ENCODE measurements at places on chromosomes 5 and 9.
A peak's percentile ranks its signal among the peaks of the same experiment; 100 is the strongest.

GRCh38 chr9:99055384-99055783 is 49.5 kb upstream of the TGFBR1 start:
- DNase-seq = no peak

- no peak for DNase-seq
Measured at GRCh38 chr9:124345063-124345462, 70.2 kb downstream of the PSMB7 start.

DNA sequence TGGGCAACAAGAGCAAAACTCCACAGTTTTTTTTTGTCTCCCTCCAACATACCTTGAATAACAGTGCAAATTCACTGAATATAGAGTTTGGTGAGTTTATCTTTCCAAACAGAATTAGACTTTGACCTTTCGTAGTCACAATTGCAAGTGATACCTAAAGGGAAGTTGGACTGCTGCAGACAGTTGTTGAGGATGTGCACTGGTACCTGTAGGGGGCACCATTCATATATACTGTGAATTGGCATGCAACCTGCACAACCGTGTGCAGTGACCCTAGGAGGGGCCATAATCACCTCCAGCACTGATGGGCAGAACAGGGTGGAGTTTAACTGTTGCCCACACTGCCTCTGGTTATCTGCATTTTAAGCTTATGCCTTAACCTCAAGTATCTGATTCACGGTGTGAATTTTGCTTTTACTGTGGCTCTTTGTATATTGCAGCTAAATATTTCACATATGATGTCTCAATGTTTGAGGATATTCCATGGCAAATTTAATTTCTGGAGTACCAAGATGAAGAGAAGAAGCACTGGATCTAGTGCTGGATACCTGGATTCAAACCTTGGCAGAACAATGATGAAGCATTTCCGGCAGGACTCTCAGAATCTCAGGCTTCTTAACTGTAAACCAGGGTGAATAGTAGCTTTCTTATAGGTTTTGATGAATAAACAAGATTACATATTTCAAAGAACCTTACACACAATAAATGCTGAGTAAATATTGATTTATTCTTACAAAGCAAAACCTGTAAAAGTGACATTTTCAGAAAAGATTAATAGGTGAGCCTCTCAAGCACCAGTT is 144.3 kb downstream of the ACTBL2 start:
- DNase-seq = no peak

DNA sequence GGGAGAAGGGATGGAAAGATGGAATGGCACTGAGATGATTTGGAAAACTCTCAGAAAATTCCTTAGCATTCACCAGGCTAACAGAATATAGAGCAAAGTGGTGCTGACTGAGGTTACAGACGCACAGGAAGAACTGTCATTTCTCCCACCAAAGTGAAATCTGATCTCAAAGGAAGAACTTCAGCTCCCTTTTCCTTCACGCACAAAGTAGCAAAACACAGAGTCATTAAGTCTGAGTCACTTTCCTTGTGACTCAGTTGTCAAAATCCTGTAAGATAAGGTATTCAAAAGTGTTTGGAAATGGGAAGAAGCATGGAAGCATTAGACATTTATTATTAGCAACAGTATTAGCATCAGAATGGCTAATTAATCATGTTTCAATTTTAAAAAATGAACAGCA is 11.7 kb downstream of the MPDZ start:
- DNase-seq = no peak

GRCh38 chr5:116225281-116225922 is 140.6 kb downstream of the COMMD10 start:
- DNase-seq = no peak

DNA sequence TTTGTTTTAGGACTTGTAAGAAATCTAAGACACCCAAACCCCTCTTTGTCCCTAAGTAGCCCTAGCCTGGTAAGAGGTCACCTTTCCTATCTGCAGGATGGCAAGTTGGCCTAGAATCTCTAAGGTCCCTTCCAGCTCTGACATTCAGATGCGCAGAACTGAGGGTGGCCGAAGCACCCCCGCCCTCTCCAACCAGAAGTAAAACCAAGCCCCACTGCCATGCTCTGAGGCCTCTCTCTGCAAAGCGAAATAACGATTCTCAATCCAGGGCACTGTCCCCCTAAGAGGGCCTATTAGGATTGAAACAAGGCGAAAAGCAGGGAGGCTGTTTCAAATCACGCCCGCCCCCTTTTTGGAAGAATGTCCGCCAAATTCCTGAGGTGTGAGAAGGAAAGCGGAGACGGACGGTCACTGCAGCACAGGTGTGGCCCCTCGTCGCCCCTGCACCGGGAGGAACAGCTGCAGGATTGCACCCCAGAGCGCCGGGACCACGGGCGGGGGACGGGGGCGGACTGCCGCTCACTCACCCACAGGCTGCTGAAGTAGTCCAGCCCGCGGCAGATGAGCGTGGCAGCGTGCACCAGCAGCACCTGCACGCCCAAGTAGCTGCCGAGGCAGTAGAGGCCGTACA is 824 bp downstream of the TMEM245 start:
- DNase-seq = no peak

- DNase-seq = no peak
Measured at GRCh38 chr5:138212828-138213160, 329 bp downstream of the CDC23 start.

DNA sequence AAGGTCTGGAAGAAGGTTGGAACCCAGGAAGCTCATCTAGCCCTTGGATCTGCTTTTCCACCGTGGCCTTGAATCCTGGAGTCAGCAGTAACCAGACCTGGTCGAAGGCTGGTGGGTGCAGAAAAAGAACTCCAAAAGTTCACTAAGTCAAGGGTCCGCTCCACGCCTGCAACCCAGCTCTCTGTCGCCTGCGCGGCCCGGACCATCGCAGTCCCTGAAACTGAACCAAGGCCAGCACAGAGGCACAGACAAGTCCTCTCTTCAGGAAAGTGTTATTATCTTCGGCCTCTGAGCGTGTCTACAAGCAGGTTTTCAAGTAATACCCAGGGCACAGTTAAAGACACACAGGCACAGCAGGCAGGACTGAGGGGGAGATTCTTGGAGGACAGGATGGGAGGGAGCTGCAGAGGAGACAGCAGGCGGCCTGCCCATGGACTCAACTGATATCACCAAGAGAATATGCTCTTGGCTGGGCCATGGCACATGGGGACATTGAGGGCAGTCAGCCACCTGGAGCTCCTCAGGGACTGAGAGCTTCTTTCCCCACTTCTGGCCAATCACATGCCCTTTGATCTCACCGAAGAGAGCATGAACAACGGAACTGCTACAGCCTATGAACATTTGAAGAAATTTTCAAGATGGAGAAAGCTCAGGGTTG is 45.8 kb upstream of the SEMA4D start:
- DNase-seq = no peak

DNA sequence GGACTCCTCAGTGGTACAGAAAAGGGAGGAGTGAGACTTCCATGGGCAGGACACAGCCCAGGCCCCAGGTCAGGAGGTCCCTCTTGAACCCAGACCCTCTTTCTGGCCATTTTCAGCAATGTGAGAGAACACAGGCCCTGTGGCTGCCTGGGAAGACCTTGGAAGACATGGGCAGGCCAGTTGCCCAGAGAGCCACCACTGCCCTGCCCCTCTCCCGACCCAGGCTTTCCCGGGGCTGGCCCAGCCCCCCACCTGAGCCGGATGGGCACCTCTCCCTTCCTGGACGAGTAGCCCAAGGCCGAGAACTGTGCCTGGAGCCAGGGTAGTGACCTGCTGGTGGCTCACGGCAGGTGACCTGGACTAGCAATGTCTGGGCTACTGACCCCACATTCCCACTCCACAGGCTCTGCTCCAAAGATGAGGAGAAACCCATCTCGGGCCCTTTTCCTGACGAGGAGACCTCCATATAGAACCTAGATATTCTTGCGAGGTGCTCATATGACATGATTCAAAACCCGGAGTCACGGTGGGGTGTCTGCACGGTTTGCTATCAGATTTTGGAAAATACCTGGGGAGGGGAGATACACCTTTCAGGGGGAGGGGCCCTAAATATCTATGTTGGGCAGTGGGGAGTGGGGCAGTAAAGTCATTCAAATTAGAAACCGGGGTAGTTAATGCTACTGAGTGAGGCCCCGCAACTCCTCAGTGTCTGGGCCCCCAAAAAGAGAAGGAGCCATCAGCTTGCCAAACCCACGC is 59.4 kb downstream of the ZNF354C start:
- no peak for DNase-seq

GRCh38 chr5:150561192-150561512 is 53.2 kb downstream of the NDST1 start:
- DNase-seq = no peak

DNA sequence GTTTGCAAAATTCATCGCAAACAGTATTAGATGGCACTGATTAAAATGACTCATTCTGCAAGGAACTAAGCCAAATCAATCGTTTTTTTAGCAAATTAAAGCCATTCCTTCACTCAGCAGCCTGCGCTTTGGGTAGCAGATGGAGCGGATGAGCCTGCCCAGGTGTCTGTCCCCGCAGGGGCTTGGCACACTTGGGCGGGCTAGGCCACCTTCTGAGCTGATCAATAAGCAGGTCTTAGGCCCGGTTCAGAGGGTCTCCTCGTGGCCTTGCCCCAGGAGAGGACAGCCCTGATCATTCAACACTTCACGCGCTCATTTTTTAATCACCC is 78.0 kb upstream of the FCN1 start:
- no peak for DNase-seq

DNA sequence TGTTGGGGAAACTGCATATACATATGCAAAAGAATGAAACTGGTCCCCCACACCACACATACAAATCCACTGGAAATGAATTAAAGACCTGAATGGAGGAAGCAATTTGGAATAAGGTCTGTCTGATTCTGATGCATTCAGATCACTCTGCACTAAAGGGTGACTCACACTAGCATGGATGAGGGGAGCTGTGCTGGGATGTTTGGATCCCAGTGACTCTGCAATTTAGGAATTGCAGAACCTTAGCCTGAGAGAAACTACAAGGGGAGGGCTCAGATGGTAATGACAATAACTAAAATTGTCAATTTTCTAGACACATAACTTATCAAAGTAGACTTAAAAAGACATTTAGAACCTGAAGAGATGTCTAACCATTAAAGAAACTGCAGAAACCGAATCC is 312.0 kb downstream of the CDK5RAP2 start:
- DNase-seq = no peak

GRCh38 chr9:27421577-27421976 is 102.5 kb upstream of the IFNK start:
- DNase-seq = no peak

DNA sequence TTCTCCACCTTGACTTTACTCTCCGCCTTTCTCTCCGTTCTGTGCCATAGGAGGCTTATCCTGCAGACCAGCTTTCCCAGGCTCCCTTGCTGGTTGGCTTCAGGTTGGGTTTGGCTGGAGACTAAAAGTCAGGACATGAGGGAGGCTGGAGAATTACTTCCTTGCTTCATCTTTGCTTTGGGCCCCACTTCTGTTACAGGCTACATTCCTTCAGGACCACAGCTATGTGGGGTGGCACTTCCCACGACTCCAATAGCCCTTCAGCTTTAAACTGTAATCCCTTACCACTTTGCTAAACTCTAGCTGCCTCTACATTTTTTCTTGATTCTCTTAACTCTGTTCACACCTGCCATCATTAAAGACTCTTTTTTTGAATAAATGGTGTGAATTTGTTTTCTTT is 186.7 kb upstream of the NR4A3 start:
- DNase-seq = peak; percentile 50

DNA sequence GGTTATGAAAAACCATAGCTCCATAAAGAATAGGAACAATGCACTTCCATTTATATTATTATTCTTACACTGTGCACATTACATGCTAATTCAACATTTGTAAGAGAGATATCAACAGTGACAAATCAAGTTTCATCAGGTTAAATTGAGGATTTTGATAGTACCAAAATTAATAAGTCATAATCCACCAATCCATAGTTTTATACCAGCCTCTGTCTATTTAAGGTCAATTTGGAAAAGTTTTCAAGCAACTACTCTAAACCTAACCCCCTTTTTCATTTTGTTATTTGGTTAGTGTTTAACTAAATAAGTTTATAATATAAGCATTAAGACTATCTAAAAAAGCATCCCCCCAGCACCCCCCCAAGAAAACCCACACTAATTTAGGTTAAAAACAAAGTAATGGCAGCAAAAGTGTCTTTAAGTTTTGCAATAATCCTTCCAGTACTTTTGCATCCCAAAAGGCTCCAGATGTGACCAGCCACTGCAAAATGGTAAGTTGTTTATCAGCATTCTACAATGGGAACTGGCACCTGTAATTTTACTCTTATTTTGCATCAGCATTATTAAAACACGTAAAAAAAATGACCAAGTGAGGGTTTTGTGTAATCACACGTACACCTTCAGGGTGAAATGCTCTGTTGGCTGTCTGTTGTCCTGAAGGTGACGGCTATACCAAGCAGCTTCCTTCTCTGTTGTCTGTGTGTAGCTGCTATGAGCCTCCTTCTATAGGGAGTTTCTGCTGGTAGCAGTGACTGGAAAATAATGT is 36.8 kb upstream of the SSBP2 start:
- DNase-seq = peak; percentile 72

- DNase-seq = no peak
Measured at GRCh38 chr9:10548348-10548747, 64.5 kb downstream of the PTPRD start.

DNA sequence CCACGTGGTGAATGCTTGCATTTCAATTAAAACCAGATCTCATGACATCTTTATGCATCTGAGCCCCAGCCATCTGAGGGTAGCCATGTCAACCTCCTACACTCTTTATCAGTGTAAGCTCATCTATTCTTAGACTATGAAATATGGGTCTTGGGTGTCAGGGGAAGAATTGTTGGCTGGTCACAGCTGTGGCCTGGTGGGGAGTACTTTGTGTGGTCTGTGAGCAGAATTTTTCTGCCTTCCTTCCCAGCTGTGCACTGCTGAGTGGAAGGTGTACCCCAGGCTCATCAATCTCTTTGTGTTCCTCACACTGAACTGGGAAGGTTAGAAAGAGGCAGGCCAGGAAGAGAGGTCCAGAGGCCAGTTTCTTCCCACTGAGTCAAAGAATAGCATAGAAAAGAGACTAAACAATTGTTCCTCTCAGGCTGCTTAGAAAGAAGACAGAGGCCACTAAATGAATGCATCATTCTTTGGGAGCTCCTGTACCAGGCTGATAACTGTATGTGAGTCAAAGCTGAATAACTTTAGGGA is 202.7 kb upstream of the RGMB start:
- no peak for DNase-seq

- DNase-seq = no peak
Measured at GRCh38 chr9:92729735-92730155, 34.9 kb downstream of the BICD2 start.

DNA sequence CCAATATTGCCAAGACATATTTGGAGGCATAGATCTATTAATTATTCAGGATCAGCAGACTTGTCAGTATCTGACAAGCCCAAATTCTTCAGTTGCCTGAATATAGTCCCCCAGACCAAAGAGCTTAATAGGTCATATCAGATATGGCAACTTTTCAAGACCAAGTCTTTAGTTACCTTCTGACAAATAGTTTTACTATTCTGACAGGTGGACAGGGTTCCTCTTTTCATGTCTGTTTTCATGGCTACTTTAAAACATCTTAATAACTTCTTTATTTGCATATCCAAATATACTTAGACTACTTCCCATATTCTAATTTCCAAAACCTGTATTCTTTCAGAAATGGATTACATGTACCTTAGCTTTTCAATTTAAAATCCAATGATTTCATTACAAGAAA is 65.4 kb downstream of the AUH start:
- no peak for DNase-seq

- DNase-seq = no peak
Measured at GRCh38 chr9:17018540-17019196, 116.2 kb upstream of the CNTLN start.

GRCh38 chr5:11181940-11182339 is 420.9 kb upstream of the DAP start:
- DNase-seq = no peak

- no peak for DNase-seq
Measured at GRCh38 chr9:92425474-92425873, 1.2 kb upstream of the OMD start.
